ENCODE measurements at places on chromosomes 13 and 19.

GRCh38 chr13:38905081-38905480 is 85.5 kb downstream of the STOML3 start:
- no peak for DNase-seq

DNA sequence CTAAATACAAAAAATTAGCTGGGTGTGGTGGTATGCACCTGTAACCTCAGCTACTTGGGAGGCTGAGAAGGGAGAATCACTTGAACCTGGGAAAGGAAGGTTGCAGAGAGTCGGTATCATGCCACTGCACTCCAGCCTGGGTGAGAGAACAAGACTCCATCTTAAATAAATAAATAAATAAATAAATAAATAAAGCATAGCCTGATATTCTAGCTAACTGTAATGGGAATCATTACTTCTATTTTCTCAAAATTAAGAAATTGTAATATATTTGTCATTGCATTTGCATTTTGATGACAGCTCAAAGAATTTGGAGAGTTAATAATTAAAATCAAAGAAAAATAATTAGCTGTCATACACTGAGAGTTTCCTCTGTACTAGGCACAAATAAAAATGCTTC is 561.1 kb downstream of the EFNB2 start:
- DNase-seq, result no peak

- DNase-seq, result no peak
Measured at GRCh38 chr19:13700621-13701020, 63.7 kb upstream of the MRI1 start.

- no peak for DNase-seq
Measured at GRCh38 chr13:88014527-88014926, 343.4 kb downstream of the SLITRK5 start.

DNA sequence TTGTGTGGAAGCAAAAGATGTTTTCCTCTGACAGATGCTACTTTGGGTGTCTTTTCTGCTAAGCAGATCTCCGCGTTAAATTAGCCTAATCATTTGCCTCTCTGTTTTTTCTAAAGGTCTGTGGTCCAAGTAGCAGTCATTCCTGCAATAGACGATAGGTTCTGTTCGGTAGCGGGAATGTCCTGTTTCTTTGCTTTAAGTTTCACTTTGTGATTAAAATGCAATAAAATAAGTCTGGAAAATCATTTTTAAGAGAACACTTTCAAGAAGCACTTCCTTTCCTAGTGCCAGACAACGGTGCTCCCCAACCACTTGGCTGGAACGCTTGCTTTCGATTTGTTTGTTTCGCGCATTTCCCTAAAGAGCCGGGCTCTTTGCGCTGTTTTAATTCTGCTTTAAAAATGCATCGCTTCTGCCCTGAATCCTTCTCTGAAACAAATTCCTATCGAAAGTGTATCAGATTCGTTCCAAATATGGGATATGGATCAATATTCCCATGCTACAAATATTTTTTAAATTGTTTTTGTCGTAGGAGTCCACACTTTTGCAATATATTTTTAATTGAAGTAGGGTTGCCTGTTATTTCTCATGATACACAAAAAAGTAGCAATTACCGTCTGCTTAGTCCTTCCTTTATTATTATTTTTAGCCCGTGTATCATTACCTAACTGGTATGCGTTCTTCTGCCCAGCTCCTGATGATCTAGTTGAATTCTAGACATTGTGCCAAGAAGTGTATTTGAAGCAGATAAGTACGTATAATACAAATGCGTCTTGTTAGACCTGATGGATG is 14.2 kb downstream of the ZIC2 start:
- DNase-seq, result no peak

DNA sequence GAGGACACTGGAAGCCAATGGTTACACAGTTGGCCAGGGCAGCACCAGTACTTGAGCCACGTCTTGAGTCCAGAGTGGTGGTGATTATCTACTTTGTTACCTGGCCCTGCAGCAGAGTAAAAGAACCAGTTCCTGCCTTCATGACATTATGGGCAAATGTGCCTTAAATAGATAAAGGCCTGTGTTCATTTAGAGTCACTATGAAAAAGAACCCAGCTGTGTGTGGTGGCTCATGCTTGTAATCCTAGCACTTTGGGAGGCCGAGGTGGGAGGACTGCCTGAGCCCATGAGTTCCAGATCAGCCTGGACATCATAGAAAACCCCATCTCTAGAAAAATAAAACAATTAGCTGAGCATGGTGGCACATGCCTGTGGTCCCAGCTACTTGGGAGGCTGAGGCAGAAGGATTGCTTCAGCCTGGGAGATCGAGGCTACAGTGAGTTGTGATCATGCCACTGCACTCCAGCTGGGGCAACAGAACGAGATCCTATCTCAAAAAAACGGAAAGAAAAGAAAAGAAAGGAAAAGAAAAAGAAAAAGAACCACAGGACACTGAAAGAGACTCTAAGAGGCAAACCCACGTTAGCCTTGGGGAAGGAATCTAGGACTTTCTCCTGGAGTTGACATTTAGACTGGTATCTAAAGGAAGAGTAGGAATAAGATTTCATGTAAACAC is 3.4 kb upstream of the IRF2BP1 start:
- no peak for DNase-seq

GRCh38 chr13:46354156-46355087 is 32.6 kb downstream of the RUBCNL start:
- no peak for DNase-seq

DNA sequence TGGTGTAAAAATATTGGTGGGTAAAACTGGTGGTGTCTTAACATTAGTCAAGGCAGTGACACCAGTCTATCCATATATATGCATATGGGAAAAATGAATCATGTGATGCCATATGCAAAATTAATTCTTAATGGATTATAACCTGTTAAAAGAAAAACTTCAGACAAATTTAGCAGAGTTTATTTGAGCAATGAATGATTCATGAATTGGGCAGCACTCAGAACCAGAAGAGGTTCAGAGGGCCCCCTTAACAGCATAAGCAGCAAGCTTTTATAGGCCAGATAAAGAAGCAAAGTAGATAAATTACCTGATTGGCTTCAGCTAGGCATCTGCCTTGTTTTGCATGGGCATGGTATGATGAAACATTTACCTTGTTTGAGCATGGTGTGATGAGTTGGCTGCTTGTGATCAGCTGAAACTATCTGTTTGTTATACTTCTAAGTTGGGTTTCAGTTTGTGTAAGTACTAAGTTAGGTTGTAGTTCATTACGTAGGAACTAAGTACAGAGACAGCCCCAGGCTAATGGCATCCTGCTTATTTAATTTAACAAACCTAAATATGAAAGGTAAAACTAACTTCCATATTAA is 66.6 kb downstream of the DNAJC15 start:
- no peak for DNase-seq

DNA sequence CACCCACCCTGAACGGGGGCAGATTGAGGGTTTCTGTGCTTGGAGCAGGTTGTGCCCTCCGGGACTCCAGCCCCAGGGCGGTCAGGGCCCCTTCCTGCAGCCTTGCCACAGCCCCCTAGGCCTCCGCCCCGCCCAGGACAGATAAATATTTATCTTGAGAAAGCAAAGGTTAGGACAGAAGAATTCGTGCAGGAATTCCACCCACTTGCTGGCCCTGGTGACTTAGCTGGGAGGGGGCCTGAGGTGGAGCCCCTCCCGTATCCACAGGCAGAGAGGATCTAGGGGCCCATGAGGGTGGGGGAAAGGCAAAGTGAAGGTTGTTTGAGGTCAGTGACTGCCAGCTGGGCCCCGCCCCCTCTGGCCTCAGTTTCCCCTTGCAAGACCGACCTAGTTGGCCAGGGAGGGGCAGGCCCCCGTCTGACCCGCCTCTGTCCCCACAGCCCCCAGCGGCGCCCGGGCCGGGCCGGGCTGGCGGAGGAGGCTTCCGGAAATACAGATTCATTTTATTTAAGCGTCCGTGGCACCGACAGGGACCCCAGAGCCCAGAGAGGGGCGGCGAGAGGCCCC is 5.2 kb downstream of the MIDN start:
- no peak for DNase-seq

GRCh38 chr19:40264314-40265054 is 20.7 kb downstream of the AKT2 start:
- no peak for DNase-seq

GRCh38 chr19:50252111-50252886 is 48.9 kb downstream of the MYH14 start:
- no peak for DNase-seq

GRCh38 chr13:38180126-38180525 is 169.5 kb upstream of the UFM1 start:
- DNase-seq, result no peak

GRCh38 chr19:51076631-51077213 is 6.0 kb downstream of the KLK14 start:
- DNase-seq, result no peak

DNA sequence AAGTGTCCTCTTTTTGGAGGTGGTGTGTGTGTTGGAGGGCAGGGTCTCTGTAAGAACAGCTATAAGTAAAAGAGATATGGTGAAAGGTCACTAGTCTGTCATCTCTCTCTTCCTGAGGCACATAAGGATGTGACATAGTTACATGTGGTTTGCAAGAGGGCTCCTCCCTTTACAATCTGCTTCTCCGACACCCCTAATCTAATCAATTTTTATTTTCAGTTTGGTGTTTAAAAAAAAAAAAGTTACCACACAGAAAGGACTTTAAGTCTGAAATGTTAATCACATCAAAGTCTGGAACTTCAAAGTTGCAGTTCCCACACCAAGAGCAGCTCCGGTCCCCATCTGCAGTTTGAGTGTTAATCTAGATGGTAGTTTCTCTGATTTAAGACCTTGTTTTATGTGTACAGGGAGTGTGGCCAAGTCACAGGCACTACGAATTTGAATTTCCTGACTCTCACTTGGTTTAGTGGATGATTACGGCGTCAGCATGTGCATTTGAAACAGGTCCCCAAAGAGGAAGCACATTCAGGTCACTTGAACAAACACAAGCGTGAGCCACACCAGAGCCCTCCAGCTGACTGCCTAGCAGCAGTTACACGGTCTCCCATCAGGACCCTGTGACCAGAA is 53.1 kb downstream of the FOXO1 start:
- peak; percentile 20 for DNase-seq

DNA sequence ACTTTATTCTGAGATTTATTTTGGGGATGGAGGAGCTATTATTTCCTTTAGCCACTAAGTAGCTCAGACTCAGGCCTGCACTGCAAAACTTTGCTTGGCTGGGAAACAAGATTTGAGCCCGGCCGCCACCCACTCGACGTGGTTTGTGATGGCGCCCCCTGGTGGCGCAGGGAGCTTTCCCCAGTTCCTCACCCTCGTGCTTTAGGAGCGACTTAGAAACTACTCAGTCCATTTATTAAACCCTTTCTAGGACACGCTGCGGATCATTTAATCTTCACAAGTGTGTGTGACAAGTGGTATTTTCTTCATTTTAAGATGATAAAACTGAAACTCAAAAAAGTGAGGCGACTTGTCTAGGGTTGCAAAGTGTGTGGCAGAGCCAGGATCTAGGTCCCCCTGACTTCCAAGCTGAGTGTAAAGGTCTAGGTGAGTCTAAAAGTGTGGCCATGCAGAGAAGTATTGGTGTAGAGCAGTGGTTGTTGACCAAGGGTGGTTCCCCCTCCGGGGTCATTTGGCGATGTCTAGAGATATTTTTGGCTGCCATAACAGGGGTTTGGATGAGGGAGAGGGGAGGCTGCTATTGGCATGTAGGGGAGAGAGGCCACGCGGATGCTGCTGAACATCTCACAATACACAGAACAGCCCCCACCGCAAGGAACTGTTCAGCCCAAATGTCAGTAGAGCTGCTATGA is 2.2 kb downstream of the CXCL17 start:
- peak; percentile 64 for DNase-seq

- no peak for DNase-seq
Measured at GRCh38 chr13:27079421-27079958, 92.1 kb downstream of the USP12 start.

All from stimulated activated CD8-positive, alpha-beta memory T cell treated with anti-CD3 and anti-CD28 coated beads, Interleukin-7, amount 100 ng/mL, for 1 hour (primary cell).